ENCODE measurements at places on chromosomes 12 and 14. TPM values are rescaled to one million over a fixed set of nuclear protein-coding genes. Genes with fewer than 3 reads are reported as not detected.

The IL22 gene
- total RNA-seq, result not detected

The COX8C gene
- total RNA-seq, result not detected

The RNASE9 gene
- not detected for total RNA-seq

The PLEK2 gene
- 27.0 TPM for total RNA-seq

The ABCD2 gene
- total RNA-seq, result not detected

The C12orf54 gene
- total RNA-seq, result not detected

The FGF6 gene
- not detected for total RNA-seq

The HPD gene
- total RNA-seq, result not detected

The C3AR1 gene
- total RNA-seq, result 0.15 TPM

The PIWIL1 gene
- not detected for total RNA-seq

The PRR4 gene
- not detected for total RNA-seq

The ULK1 gene
- 6.5 TPM for total RNA-seq

The CCDC177 gene
- not detected for total RNA-seq

The MYO1H gene
- not detected for total RNA-seq
